Parietal lobe (tissue), 2 donors: ENCODE measurements at places on chromosomes 2 and 18. TPM values are rescaled to one million over a fixed set of nuclear protein-coding genes. Genes with fewer than 3 reads are reported as not detected.

ADD2 gene
- total RNA-seq = 552 TPM

CTNNA2 gene
- total RNA-seq = 249 TPM

CNRIP1 gene
- 100 TPM for total RNA-seq

MC2R gene
- total RNA-seq = not detected
